Stimulated activated CD4-positive, alpha-beta T cell treated with anti-CD3 and anti-CD28 coated beads, Interleukin-15, amount 100 ng/mL, for 1 hour (primary cell): ENCODE measurements at places on chromosomes 3 and 15.

- no peak for DNase-seq
These were observed 53.0 kb downstream of the PLSCR2 start for GRCh38 chr3:146416366-146416765.

DNA sequence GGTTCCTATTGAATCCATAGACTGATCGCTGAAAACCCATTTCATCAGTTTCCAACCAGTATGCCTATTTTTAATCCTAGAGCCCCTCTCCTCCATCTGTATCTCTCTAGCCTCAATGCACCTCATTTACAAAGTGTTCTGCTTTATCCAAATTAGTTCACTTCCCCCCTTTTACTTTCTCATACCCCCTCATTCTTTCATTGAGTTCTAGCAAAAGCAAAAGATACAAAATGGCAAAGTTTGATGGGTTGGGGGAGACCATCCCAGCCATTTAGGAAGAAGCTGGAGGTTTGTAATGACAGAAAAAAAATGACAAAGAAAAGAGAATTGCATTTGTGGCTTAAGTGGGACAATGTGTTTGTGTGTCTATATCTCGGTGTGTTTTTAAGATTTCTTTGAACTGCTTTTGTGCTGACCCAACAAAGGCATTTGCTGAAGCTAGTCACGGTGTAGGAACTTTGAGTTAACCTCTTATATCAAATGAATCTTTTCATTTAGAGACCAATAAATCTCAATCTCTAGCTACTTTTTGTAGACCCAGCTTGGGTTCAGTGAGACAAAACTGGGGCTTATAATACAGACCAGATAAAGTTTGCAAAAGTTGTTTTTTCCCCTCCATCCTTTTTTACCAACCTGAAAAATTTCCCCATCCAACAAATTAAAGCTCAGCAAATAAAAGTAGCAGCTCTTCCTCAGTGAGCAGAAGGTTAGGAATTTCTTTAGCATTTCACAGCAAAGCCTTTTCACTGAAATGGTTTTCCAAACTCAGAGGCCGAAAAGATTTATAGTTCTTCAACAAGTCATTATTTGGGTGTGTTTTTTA lies 18.7 kb downstream of the NR2F2 start:
- no peak for DNase-seq

DNA sequence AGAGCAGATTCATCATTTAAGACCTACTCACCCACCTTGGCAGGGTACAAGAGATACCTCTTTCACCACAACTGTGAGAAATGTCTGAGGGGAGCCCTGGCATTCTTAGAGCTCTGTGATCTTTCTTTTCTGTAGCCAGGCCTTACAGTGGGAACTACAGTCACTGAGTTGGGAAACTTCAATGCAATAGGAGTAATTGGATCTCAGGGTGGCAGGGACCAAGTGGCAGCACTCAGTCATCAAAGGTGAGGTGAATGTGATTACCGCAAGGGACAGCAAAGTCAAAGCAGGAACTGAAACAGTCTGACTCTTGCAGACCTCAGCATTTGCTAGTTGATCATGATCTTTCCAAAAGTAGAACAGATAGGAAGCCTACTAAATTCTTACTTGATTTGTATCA lies 7.2 kb upstream of the MCF2L2 start:
- no peak for DNase-seq

- DNase-seq: no peak
These were observed 202.5 kb downstream of the LSAMP start for GRCh38 chr3:116242825-116243224.

DNA sequence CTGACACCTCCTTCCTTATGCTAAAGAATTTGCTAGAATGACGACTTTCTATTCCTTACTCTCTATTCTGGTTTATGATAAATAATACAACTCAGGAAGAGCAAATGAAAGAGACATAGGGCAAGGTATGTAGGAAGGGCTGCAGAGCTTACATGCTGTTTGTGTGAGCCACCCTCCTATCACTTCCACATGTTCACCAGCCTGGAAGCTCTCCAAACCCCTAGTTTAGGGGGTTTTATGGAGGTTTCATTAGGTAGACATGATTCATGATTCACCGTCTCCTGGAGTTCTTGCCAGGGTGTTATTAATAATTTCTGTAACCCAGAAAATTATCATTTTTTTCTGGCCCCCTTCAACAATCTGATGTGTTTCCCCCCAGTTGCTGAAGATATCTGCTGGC lies 172.1 kb upstream of the COL8A1 start:
- no peak for DNase-seq

DNA sequence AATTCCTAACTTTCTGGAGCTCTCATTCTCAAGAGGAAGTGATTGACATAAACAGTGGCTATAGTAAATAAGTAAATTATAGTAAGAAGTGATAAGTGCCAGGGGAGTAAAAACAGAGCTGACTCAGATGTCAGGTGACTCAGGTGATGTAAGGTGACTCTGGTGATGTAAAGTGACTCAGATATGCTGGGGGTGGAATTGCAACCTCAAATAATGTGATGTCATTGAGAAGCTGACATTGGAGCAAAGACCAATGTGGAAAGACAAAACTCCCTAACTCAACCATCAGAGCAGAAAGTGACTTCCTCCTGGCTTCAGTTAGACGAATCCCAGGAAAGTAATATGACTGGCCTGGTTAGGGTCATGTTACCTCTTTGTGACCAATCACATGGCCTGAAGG lies 144.2 kb upstream of the SNTN start:
- no peak for DNase-seq

DNA sequence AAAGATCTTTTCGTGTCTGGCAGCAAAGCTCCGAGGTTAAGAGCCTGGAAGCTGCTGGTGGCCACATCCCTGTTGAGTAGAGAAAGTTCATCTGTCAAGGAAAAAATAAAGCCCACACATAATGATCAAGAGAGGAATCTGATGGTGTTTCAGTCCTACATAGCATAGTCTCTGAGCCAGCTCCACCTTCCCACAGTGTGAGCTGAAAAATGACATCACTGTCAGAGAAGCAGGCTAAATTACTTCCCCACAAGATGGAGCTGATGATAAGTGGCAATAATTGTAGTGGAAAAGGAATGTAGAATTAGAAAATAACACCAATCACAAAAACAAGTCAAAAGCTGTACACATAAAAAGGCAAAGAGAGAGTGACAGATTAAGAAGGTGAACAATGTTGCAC lies 84.5 kb downstream of the AQP9 start:
- no peak for DNase-seq

DNA sequence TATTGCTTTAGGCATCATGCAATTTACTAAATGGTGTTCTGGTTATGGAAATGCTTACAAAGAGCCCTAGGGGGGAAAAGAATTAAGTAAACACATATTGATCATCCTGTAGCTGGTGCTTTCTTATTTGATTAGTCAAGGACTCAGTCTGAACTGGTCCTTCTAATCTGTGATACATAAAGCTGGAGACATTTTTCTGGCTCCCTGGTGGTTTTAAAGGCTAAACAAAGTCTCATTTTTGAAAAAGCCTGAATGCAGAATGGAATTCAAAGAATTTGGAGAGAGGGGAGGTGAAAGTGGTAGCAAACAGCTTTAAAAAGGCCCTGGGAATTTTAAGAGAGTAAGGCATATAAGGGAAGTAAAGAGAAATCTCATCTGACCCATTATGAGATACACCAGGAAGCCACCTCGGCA lies 149.7 kb downstream of the RBMS3 start:
- no peak for DNase-seq

DNA sequence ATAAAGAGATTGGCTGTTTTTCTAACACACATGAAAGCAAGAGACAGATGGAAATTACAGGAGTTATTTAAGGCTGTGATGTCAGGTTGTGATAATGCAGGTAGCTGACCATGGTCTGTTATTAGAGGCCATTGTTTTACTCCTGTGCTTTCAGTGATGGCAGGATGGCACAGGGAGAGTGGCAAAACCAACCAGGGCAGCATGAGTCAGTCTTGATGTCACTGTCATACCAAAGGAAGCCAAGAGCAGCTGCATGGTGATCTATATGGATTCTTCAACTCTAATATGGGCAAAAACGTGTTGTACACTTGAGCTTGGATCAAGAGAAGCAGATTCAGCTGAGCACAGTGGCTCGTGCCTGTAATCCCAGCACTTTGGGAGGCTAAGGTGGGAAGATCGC lies 91.8 kb upstream of the LMOD3 start:
- no peak for DNase-seq

- DNase-seq: no peak
These were observed 171.2 kb downstream of the KCNMB2 start for GRCh38 chr3:178707311-178708031.

- no peak for DNase-seq
These were observed 3.5 kb upstream of the CPNE4 start for GRCh38 chr3:132038198-132038825.

DNA sequence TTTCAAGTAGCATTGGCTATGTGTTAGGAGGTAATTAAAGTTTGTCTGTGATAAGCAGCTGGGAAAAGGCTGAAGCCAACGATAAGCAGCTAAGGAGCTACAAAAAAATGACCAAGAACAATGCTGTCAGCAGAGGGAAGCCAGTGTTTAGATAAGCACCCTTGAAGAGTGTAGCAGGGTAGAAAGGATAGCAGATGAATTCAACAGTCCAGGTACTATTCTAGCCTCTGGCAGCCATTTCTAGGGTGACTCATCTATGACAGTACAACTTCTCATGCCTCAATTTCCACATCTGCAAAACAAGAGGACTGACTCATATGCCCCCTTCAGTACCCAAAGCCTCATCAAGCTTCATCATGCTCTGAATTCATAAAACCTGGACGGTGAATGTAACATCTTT lies 617.6 kb upstream of the UBE2E2 start:
- no peak for DNase-seq

DNA sequence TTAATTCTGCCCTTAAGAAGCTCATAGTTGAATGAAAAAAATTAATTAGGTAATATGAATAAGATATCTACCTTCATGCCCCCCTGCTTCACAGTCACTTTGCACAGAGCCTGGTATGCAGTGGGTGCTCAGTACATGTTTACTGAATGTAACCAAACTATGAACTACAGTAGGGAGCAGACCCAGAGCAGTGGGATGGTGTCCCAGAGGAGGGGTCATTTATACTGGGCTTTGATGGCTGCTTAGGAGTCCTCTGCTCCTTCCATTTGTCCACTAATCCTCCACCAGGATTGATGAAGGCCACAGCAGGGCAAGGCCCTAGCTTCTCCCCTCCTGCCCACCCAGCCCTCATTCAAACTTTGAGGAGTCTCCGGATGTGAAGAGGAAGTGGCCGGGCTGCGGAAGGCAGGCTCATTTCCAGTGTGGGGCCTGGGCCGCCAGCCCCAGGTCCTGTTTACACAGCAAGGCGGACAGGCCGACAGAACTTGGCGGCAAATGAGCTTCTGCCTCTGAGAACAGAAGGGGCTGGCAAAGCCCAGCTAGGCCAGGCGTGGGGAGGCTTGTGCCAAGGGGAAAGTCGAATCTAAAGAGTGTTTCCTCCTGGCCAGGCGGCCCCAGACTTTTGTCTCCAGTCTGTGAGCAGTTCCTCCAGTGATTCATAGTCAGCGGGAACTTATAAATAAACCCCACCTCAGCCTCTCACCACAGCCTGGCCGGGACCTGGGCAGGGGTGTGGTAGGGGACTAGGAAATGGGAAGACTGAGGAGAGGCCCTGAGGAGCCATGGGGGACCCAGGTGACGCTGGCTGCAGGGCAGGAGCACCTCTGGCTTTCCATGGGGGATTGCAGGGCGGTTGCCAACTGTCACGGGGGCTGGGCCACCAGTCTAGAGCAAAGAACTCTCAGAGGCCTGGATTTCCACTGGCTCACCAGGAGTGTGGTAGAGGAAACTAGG lies 51.6 kb upstream of the LCTL start:
- DNase-seq: no peak

DNA sequence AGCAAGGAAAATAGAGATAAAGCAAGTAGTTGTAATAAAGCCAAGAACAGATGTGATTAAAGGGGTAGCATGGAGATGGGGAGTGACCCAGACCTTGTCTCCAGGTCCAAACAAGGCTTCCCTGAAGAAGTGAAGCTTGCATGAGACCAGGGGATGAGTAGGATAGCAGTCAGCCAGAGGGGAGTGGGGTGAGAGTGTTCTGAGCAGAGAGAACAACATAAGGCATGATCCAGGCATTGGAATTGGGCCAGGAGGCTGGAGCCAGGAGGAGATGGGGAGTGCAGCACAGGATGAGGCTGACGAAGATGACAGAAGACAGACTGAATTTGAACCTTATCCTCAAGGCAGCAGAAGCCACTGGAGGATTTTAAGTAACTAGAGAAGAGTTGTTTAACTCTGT lies 7.2 kb downstream of the TMOD2 start:
- no peak for DNase-seq

- no peak for DNase-seq
These were observed 141.5 kb upstream of the TBL1XR1 start for GRCh38 chr3:177338697-177339219.

DNA sequence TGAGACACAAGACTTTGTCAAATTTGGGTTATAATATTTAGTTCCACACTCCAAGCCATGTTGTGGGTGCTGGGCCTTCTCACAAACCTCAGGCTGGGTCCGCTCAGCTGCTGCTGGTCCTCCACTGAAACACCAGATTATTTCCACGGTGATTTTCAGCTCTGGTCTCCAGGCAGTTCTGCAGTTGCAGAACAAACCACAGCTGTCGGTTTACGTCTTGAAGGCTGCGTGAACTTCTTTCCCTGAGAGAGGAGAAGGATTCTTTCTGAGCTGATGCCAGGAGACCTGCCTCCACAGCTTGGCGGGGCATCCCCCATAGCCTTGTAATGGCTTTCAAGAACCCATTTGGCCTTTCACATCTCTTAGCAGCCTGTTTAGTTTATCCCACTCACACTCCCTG lies 16.2 kb downstream of the GALNT15 start:
- no peak for DNase-seq

- DNase-seq: no peak
These were observed 48.4 kb upstream of the TRAK1 start for GRCh38 chr3:42042747-42043098.

- DNase-seq: no peak
These were observed 17.1 kb downstream of the TMEM108 start for GRCh38 chr3:133055339-133055738.
